ENCODE measurements at places on chromosomes 6 and 20. TPM values are rescaled to one million over a fixed set of nuclear protein-coding genes. Genes with fewer than 3 reads are reported as not detected.

- no peak for DNase-seq
Observed at GRCh38 chr6:53360093-53360912, 11.6 kb upstream of the ELOVL5 start.

DNA sequence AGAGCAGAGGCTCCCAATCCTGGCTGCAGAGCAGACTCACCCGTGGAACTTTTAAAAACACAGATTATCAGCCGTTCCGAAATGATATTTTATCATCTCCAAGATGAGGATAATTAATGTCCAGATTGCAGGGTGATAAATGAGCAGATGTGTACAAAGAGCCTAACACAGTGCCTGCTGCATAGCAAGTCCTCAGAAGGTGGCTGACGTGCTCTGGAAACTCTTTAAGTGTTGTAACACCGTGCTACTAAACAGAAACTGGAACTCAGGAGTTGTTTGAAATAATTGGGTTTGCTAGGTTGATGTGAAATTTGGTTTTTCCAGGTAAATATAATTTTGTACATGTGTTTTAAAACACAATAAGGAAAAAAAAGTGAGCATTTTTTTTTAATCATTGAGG, 118.0 kb downstream of the ARMC2 start:
- no peak for DNase-seq

GRCh38 chr20:47664744-47665143, 120.5 kb downstream of the SULF2 start:
- no peak for DNase-seq

GRCh38 chr20:23023621-23024177, 11.4 kb upstream of the SSTR4 start:
- no peak for DNase-seq

CALHM4 gene
- not detected for total RNA-seq

TLDC2 gene
- total RNA-seq = not detected

- no peak for DNase-seq
Observed at GRCh38 chr6:142570221-142570671, 268.4 kb downstream of the ADGRG6 start.

DEFB132 gene
- total RNA-seq = 1.5 TPM

CNBD2 gene
- total RNA-seq = 2.9 TPM

DNA sequence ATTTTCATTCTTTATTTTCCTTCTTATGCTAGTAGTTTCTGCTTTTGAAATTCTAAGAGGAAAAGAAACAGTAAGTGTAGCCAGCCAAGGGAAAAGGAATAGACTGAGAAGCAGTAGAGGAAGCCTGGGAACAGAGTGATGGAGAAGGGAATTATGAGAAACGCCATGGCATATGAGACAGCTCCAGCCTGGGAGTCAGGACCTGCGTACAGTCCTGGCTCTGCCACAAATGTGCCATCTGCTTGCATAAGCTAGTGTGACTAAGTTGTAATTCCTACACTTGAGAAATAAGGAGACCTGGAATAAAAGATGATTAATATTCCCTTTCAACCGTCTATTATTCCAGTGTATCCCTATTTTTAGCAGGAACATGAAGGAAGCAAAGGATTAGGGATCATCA, 47.5 kb downstream of the OSTM1 start:
- DNase-seq = no peak

GRCh38 chr20:32455171-32455900, 97.2 kb downstream of the ASXL1 start:
- DNase-seq = no peak

DNA sequence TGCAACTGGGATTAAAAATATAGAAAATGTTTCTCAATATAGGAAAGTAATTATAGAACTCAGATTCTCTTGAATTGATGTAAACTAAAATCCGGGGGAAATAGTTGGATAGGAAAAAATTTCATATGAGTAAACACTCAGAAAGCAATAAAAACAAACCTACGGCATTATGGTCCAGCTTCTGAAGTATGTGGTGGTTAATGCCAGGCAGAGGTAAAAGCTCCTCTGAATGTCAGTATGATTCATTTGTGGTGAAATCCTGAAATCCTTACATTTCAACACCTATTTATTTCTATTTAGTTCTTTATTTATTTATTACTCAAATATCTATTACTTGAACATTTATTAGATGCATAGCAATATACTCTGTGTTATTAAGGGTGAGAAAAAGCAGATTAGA, 145.1 kb downstream of the RIMS1 start:
- no peak for DNase-seq

DNA sequence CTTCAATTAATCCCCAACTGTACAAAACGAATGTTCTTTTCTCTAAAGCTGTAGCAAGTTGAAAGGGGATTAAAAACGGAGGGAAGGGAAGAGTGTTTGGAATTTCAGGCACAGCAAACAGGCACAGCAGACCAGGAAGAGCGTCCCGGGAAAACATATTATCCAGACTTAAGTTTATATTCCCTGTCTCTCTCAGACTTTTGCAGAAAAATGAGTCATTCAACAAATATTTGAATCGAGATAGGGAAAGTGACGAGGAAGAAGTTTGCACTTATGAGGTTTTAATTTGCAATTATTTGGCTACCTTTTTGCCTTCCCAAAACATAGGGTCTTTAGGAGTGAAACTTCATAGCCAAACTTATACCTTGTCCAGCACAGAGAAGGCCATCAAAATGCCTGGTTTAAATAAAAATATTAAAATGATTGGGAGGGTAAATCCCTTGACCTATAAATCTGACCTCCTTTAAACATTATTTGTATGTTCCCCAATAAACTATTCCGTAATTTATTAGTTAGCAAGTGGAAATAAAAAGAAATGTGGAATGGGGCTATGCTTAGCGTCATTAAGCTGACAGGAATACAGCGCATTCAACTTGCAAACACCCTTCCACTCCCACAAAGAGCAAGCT, 16.0 kb downstream of the HFE start:
- no peak for DNase-seq

DNA sequence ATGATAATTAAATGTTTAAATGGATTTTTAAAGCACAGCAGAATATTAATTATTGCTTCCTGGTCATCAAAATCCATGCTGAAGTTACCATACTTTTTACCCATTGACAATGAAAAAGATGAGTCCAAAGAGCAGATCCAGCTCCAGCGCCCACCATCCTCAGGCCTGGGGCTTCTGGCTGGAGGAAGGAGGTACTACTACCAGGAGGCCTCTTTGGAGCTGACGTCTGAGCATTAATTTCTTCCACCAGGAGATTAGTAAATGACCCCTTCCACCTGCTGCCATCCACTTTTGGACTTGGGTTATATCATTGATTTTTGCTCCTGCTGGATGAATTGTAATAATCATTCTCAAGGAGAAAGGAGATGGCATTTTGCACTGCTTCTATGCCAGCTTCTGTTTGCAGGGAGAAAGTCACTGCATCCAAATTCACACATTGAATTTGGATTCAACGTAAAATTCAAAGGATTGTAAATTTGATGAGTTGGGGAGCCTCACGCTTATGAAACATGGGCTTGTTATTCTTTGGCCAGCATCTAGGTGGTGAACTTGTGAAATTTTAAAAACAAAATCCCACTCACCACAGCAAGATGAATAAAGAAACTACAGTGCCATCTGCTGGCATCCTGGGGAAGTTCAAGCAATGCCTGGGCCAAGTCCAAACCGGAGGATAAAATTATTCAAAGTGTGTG, 121.8 kb downstream of the SASH1 start:
- no peak for DNase-seq

STX11 gene
- 32.7 TPM for total RNA-seq

DNA sequence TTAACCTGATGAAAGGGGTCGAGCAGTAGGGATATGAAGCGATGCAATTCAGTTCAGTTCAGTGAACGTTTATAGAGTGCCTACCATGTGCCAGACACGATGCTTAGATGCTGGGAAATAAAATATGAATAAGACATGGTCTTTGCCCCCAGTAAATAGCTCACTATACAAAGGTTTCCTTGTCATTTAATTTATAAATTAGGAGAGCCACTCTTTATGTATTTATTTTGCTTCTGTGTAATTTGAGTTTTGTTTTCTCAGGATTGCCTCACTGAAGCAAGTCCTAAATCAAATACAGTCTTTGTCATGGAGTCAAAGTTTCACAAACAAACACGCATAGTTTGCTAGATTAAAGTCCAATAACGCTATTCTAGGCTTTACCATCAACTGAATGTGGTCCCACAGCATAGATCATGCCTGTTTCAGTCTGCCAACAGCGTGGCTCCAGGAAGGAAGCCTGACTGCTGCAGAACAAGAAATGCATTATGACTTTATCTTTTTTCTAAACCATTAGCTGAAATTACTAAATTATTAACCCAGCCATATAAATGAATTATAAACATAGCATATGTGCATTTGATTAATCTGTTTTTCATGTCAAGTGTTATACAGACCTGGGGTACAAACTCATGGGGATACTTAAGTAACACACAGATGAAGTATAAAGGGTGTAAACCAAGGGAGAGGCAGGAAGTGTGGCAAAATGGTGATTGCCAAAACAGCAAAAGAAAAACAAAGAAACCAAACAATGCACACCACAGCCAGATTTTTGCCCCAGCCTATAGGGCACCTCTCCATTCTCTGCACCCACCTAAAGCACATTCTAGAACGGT, 29.8 kb upstream of the CCN2 start:
- DNase-seq = no peak

CLPSL2 gene
- not detected for total RNA-seq

SLC22A3 gene
- total RNA-seq = 8.6 TPM

DNA sequence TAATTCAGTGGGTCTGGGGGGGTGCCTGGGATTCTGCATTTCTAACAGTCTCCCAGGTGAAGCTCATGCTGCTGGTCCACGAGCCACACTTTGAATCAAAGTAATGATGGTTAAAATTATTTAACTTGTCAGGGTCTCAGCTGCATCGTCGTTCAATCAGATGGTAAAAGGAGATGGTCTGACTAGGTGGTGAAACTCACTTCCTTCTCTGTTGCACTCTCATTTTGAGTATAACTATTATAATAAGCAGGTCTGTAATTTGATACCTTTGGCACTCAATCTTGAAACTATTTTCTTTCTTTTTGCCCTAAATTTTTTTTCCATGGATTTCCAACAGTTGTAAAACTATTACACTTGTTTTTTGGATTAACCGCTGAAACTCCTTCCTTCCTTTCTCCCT, 292.5 kb downstream of the FARS2 start:
- DNase-seq = no peak

TRIM15 gene
- total RNA-seq = not detected

DNA sequence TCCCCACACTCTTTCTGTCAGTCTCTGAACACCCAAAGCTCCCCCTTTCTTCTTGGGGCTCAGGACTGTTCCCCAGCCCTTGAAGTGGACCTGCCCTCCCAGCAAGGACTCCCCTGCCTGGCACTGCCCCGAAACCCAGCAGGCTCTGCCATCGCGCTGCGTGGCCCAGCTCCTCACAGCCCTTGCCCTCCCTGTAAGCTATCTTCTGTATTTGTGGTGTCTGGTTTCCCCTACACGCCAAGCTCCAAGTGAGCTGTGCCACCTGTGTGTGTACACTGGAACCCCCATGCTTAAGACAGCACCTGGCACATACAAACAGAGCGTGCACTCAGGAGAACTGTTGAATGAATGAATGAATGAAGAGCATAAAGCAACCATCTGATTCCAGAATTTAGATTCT, 57.7 kb downstream of the TMEM242 start:
- no peak for DNase-seq

PRDM13 gene
- total RNA-seq = not detected

DNA sequence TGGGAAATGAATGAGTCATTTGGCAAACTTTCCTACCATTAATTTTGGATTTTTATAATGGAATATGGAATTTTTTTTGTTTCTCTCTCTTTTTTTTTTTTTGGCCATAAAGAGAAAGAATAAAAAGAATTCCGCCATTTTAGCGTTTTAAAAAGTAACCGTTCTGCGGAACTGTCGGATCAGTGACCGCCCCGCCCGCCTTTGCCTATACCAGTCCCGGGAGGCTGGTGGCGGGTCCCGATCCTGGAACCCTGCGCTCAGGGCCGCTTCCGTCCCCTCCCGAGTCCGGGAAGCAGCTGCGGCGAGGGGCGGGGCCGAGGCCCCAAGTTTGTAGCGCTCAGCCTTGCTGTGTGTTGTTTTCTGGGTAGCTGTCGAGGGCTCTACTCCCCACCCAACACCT, 609 bp downstream of the L3MBTL1 start:
- no peak for DNase-seq

DNA sequence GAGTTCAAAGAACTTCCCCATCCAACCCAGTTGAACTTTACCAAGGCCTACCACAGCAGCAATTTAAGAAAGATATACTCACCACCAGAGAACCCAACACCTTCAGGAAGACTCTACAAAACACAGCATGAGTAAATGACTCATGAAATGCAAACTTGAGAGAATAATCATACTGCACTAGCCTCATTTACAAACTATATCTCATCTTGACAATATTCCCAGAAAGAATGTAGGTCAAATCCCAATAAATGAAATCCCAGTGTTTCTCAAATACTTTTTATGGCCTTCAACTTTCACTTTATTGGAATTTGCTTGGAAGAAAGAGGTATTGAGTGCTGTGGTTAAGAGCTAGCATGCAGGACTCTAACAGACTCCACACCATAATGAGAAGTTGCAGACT, 60.0 kb downstream of the FYN start:
- no peak for DNase-seq

GRCh38 chr20:50013976-50014375, 31.2 kb downstream of the SNAI1 start:
- DNase-seq = no peak

- no peak for DNase-seq
Observed at GRCh38 chr6:126983779-126984178, 134.7 kb upstream of the RSPO3 start.

GRCh38 chr6:45728674-45729073, 287.0 kb downstream of the CLIC5 start:
- DNase-seq = no peak

DNA sequence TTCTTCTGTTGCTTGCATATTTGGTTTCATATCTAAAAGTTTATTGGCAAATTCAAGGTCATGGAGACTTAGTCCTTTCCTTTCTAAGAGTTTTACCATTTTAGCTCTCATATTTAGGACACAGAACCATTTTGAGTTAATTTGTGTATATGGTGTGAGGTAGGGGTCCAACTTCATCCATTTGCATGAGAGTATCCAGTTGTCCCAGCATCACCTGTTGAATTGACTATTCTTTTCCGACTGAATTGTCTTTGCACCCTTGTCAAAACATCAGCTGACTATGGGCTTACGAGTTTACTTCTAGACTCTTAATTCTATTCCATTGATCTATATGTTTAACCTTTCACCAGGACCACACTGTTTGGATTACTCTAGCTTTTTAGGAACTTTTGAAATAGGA, 157.5 kb downstream of the RALGAPA2 start:
- no peak for DNase-seq

- DNase-seq = no peak
Observed at GRCh38 chr20:31894980-31895675, 24.7 kb downstream of the TTLL9 start.

DNA sequence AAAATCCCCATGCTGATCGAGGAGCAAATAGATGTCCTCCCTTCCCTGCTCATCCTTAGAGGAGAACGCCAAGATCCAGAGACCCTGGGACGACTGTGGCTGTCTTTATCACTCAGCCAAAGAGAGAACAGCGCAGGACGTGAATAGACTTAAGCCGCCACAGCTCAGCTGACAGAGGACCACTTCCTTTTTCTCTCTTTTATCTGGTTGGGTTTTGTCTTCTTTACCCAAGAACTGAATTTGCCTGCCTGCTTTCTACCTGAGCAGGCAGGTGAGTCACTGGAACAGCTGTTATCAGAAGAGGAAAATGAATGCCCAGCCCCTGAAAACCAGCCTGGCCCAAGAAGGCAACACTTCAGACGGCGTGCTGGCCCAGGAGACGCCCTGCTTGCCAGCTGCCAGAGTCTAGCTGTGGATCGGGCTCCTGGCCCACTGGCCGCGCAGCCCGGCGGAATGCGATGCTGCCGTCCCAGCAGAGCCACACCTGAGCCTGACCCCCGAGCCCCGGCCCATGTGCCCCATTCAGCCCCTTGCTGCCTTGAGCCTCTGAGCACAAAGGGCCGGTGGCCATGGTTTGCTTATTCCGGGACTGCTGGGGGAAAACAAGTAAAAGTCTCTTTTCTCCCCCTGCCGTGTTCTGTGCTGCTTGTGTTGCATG, 82.1 kb downstream of the TCP11 start:
- no peak for DNase-seq

All from mesenteric fat pad (tissue), 1 donor.